Stimulated activated CD4-positive, alpha-beta T cell treated with anti-CD3 and anti-CD28 coated beads, Interleukin-1b, Interleukin-23, amount 100 ng/mL, for 1 hour (primary cell): ENCODE measurements at places on chromosomes 2 and 18.

GRCh38 chr2:64327510-64328414, 126.2 kb upstream of the LGALSL start:
- peak; percentile 23 for DNase-seq

DNA sequence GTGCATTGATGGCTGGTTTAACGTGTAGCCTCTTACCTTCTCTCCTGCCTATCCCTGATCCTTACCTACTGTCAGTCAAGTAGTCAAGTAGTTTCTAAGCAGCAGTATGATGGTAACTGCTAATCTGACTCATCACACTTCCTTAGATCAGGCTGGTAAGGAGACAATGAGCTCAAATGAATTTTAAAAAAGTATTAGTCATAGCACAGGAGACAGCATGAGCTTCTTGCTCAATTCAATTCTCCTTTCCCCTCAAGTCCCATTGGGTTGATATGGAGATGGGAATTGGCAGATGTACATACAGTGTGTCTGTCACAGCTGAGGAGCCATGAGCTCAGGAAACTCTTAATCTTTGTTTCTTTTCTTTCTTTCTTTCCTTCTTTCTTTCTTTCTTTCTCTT, 799.7 kb downstream of the LRP1B start:
- no peak for DNase-seq

DNA sequence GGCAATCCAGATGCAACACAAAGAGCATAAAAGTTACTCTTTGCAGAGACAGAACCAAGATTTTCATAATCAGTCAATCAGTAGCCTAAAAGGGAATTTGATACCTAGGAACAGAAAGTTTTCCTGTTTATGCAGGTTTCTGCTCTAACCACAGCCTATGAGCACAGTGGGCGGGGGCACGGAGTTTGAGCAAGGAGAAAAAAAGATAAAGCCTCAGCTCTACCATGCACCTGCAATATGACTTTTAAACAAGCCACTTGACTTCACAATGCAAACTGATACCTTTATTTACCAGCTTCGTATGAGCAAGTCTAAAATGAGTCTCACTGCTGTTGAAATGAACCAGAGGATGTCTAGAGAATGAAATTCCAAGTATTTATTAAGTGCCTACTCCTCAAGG, 5.6 kb upstream of the LRATD1 start:
- no peak for DNase-seq

DNA sequence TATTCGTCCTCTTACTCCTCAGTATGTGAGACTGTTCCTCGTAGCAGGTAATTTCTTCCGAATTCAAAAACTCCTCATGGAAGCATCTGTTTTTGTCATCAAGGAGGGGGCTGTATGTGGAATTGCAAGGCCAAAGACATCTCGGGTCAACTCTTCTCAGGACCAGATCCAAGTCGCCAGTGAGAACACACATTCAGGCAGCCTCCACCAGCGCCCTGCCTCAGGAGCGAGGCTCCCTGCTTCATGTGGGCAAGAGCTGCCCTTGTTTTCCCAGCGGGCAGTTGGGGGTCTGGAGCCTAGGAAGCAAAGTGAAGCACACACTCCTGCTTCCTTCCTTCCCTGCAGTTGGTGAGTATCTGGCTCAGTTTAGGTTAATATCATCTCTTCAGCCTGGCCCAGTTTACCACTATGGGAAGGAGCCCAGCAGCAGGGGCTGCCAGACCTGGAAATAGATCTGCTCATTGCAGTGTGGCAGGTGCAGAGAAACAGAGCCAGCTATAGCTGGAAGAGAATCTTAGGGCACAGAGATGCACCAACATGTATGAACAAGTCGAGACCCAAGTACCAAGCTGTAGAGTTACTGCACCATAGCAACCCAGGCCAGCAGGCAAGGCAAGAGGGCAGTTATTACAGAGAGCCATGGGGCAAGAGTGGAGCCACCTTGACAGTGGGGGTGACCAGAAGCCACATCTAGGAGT, 25.3 kb downstream of the TMEM127 start:
- no peak for DNase-seq

DNA sequence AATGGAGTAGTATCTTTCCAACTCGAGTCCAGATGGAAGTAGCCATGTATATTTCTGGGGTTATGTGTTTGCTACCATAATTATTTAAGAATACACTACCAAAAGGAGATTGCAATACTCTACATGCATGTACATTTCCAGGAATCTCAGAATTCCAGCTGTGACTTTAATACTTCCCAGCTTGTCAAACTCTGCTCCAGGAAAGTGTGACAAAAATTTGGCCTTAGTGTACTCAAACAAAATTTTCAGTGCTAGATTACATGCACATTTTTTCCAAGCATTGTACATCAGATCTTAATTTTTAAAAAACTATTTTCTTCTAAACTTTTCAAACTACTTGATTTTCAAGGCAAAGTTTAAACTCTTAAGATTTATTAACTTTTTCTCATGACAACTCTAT, 1791.6 kb downstream of the SUCLG1 start:
- DNase-seq, result no peak

DNA sequence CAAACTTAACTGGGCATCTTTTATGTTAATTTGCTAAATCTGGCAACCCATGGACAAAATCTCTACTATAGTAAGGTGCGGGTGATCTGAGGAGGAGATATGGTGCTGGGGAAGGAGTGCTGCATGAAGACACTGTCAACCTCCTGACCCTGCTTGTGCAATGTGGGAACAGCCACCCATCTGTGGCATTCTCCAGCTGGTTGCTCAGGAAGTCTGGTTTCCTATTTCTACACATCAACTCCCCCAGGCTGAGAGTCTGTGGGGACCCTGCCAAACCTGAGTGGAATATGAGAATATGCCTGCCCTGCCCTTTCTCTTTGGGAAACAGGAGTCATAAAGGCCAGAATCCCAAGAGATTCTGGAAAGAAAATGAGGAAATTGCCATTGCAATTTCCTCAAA, 60.1 kb upstream of the PAX3 start:
- DNase-seq, result no peak

DNA sequence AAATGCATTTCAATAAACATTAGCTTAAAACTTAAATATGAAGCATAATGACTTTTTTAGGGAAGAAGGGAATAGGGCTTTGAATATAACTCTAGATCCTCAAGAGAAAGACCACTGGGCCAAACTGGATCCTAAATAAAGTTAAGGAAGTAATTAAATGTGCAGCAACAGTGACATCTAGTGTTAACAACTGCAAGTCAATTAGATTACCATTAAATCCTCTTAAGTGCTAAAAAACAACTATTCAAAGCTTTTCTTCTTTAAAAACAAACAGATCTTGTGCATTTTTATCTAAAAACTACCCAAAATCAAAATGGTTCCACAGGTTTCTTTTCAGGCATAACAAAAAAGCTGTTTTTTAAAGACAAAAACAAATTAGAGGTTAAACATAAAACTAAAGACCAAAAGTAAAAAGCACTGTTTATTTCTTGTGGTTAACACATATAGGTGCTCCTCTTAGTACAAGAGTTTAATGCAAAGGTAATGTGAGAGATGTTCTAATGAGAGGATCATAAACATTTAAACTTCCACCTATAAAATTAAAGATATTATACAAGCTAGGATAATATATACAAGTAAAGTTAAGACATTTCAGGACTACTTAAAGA, 111.4 kb downstream of the THADA start:
- DNase-seq, result no peak

GRCh38 chr2:174595116-174595809, 2.3 kb downstream of the WIPF1 start:
- no peak for DNase-seq

DNA sequence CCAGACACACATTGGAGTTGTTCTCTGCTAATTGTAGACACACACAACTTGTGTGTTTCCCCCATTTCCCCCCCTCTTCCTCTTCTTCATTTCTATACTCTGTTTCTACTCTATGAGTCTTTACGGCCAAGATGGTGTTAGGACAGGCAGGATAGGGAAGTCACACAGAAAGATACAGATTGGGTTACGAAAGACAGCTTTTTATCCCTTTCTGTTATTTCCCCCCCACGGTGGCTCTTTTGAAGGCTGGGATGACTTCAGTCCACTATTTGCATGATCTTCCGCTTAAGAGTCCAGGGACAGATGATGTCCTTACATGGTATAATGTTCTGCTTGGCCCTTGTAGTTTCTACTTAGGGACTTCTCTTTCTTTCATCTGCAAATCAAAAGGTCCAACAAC, 1.6 kb upstream of the EMILIN2 start:
- no peak for DNase-seq

GRCh38 chr2:118062048-118062447, 26.2 kb upstream of the INSIG2 start:
- DNase-seq, result no peak

GRCh38 chr2:136006658-136007057, 21.2 kb upstream of the DARS1 start:
- DNase-seq, result no peak

DNA sequence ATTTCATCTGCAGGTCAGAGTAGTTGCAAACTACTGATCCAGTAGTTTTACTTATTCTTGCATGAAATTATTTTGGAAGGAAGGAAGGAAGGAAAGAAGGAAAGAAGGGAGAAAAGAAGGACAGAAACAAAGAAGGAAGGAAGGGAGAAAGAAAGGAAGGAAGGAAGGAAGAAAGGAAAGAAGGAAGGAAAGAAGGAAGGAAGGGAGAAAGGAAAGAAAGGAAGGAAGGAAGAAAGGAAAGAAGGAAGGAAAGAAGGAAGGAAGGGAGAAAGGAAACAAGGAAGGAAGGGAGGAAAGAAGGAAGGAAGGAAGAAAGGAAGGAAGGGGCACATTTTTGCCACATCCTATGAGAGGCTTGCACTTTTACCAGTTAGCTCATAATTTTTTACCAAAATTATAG, 186.2 kb downstream of the LRRTM4 start:
- DNase-seq, result no peak

DNA sequence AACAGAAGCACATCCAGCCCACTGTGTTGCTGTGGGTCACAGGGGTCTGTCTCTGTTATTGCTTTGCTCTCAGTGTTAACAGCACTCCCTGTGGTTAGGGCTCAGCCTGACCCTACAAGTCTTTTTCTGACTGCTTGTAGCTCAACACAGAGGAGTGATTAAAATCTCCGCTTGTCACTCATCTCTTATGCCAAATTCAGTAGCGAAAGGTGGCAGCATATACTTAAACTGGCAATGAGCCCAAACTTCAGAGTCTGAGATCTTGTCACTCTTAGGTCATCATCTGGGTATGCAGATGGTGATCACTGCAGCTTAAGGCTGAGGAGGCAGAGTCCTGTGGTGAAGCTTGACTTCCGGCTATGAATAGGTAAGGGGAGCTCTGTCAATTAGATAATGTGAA, 63.3 kb upstream of the CSRNP3 start:
- no peak for DNase-seq

GRCh38 chr2:54073796-54074195, 41.6 kb upstream of the ACYP2 start:
- no peak for DNase-seq

DNA sequence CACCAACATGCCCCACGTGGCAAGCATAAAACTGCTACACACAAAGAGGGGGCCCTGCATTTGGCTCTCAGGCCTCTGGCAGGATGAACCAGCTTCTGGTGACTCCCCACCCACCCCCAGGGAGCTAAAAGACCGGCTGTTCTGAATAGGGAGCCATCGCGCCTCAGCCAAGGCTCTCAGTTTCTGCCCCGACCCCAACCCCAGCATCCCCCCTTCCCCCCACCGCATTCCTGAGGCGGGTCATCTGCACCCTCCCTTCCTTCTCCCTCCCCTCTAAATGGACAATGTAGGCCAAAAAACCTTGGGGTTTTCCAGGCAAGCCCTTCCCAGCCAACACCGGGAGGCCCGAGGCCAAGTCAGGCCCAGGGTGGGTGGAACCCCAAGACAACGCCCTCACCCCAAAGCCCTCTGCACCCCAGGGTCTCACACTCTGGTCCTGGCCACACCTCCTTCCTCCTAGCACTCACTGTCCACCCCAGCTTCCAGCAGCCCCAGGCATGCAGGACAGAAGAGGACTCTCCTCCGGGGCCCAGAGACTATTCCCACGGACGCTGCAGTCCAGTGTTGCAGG, 5.7 kb downstream of the CYP26B1 start:
- DNase-seq, result no peak

- no peak for DNase-seq
Observed at GRCh38 chr2:41764919-41765318, 282.9 kb upstream of the PKDCC start.

DNA sequence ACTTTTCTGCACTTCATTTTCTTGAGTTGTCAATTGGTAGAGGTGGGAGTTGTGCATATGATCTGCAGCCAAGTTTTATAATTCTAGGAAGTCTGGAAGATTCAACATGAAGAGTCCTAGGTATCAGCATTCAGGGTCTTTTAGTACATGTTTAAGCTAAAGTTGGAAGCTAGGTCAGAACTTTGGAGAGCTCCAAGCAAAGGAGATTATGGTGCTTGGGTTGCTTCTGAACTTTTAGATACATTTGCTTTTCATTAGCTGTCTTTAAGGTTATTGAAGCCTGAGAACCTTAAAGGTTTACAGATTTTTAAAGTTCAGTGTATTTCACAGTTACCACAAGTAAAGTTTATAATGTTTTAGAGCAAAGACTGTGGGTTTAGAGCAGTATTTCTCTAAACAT, 85.5 kb downstream of the EPC2 start:
- no peak for DNase-seq

DNA sequence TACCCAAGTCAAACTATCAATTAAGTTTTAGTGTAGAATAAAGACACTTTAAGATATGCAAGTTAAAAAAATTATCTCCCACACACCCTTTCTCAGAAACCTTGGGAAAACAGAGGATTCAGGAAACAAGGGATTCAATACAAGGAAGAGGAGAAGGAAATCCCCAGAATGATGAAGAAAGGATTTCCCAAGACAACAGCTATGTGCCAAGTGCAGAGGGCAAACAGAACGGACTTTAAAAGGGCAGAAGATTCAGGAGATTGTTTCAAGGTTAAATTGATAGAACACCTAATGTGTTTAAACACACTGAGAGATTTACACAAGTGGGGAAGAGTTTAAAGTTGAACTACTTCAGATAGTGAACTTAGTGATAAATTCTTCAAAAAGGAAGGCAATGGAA, 71.5 kb upstream of the EPAS1 start:
- no peak for DNase-seq

DNA sequence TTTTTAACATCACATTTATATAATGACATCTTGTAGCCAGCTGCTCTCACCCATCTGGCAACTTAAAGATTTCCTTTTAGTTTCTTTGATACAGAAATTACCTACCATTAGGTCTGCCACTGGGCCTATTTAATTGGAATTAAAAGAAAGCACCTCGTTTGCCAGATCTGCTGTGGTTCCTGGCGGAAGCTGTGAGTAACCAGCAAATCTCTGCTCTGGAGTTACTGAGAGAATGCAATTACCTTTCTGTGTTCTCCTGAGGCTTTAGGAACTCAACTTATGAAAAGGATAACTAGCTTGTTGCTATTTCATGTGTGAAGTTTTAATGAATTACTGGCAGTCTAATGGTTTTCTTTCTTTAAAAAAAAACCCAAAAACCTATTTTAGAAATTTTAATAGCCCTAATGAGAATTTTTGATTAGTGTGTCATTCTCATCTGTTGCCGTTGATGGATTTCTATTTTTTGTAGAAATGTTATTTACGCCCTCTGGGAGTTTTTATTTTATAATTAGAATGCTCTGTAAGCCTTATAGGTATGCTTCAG, 69.7 kb upstream of the LYPD6B start:
- DNase-seq, result no peak
